ENCODE measurements at places on chromosomes 1 and 21.

- DNase-seq, result no peak
Observed at GRCh38 chr1:174022976-174023277, 770 bp upstream of the RC3H1 start.

GRCh38 chr1:186894415-186894814, 65.7 kb downstream of the PLA2G4A start:
- no peak for DNase-seq

- DNase-seq, result no peak
Observed at GRCh38 chr1:116855191-116855619, 54.5 kb upstream of the PTGFRN start.

DNA sequence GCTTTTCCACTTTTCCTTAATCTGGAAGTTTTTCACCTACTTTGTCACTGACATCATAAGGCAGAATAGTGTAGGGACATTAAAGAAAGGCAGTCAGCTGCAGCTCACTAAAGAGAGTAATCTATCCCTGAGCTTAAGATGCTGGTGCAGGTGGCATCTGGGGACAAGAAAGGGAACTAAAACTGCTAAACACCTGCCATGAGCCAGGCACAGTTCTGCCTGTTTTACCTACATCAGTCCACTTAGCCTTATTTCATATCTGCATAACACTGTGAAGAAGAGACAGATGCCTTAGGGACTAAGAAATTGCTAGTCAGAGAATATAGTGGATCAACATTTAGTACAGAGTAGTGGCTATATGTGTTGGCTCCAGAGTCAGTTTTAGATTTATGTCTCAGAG, 88.1 kb downstream of the GPATCH2 start:
- no peak for DNase-seq

DNA sequence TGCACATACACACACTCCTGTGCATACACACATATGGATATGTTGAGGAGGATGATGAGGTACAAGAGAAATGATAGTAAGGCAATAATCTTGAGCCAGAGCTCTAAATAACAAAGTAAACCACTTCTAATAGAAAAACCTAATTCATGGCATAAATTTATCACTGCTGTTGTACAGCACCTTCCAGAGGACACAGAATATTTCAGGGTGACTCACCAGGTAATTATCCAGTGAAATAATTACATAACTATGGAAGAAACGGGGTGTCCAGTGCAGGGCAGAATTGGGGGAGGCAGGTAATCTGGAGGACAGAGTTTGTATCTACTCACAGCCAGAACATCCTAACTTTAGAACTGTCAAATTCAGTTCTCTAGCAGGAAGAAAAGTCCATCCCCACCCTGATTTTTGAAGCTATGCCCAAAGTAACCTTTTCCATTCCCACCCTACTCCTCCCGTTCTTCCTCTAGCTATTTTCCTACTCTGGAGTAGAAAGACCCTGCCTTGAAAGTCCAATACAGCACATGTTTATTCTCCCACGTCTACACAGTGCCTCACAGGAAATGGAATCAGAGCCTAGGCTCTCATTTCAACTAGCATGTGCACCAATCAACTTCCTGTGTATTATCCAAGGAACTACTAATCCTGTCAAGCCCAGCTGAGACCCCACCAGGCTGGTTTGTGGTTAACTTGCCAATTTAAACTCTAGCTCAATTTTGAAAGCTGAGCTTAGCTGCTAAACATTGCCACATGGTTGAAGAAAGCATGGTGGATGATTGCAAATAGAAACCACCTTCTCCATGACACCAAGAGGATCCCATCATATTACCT, 96.6 kb downstream of the PTPN14 start:
- no peak for DNase-seq

DNA sequence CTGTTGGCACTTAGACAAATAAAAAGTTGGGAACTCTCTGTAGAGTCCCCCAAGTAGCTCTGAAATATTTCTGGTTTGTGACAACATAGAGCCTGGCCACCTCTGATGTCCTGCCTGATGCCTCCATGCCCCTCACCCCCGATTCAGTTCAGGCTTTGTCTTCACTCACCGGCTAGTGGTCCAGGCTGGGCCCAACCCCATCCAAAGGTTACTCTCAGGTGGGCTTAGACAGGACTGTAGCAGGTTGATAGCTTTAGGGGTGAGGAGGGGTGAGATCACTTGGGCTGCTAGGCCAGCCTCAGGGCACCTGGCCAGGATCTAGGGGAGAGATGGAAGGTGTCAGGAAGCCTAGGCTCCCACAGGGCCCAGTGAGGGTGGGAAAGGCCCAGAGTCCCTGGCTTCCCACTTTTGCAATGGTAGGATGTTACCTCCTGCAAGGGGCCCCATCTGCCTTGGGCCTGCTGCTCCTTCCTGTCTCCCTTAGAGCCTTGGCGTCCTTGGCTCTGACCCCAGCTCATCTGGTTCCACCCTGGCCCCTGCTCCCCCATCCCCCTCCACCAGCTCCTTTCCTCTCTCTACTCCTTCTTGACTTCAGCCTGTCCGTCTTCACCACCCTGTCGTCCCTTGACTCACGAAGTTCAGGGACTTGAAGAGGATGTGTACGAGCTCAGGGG, 6.7 kb downstream of the EPS8L3 start:
- DNase-seq, result no peak

GRCh38 chr1:53688381-53689102, 50.4 kb downstream of the GLIS1 start:
- DNase-seq, result no peak

- DNase-seq, result no peak
Observed at GRCh38 chr1:167289966-167290365, 69.3 kb downstream of the POU2F1 start.

Data from activated CD8-positive, alpha-beta memory T cell treated with anti-CD3 and anti-CD28 coated beads for 4 hours (primary cell).